Adipose tissue (tissue), 3 donors: ENCODE measurements at places on chromosomes 11 and 22. TPM values are rescaled to one million over a fixed set of nuclear protein-coding genes. Genes with fewer than 3 reads are reported as not detected.

MCAM gene
- polyA plus RNA-seq: 45.3 TPM

LRRC74B gene
- not detected for polyA plus RNA-seq

TP53I11 gene
- polyA plus RNA-seq: 51.9 TPM

CCDC117 gene
- polyA plus RNA-seq: 5.1 TPM

SDHD gene
- 62.5 TPM for polyA plus RNA-seq

DCDC1 gene
- not detected for polyA plus RNA-seq

SLC39A13 gene
- 42.0 TPM for polyA plus RNA-seq

CLMP gene
- 58.0 TPM for polyA plus RNA-seq

AMOTL1 gene
- 6.7 TPM for polyA plus RNA-seq

OR4A5 gene
- not detected for polyA plus RNA-seq
